ENCODE measurements at places on chromosomes 1 and 21.

GRCh38 chr1:118317842-118318614, 133.0 kb upstream of the SPAG17 start:
- no peak for DNase-seq

DNA sequence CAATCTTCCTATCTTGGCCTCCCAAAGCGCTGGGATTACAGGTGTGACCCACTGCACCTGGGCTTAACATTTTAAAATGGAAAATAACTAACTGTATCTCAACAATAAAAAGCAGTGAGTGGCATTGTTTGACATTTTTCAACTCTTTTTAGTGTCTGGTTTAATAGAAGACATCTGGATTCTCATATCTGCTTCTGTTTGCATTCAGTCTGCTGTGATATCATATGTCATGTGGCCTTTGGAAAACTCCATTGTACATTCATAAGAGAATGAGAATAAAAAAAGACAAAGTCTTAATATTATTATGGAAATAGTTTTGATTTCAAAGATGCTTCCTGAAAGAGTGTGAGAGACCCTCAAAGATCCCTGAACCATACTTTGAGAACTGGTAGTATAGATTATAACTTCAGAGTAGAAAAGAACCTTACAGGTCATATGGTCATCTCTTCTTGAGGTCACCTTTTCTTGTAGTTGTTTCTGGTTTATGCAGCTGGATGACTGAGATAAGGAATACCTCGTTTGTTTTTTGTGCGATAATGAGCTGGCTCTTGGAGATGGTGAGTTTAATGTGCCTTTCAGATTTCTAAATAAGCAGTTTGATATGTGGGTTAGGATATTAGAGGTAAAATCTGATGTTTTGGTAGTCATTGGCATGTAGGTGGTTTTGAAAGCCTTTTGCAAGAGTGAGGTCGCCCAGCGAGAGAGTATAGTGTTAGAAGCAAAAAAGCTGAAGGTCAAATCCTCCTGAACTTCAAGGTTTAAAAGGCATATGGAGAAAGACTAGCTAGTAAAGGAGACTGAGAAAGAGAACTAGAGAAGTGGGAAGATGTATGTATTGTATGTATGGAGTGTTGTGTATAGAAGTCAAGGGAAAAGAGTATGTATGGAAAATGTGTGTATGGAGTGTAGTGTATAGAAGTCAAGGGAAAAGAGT, 17.2 kb downstream of the CEP350 start:
- no peak for DNase-seq

- DNase-seq: no peak
Observed at GRCh38 chr1:40773748-40774265, 9.8 kb upstream of the KCNQ4 start.

DNA sequence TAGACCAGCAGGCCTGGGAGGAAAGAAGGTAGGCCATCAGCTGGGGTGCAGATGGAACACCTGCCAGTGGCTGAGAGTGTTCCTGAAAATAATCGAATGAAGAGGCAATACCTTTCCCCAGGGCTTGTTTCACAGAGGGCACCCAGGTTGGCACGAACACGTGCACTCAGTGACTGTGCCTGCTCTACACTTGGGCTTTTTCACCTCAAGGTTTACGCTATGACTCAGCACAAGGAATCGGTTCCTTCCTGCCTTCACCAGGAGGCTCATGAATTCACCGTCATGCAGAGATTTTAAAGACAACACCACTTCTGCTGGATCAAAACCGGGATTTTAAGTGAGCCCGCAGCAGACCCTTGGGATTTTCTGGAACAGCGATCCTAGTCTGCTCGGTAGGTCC, 118.5 kb upstream of the ADAR start:
- no peak for DNase-seq

- DNase-seq: no peak
Observed at GRCh38 chr1:101116006-101116405, 90.4 kb upstream of the DPH5 start.

- no peak for DNase-seq
Observed at GRCh38 chr1:36715797-36716196, 233.1 kb upstream of the CSF3R start.

DNA sequence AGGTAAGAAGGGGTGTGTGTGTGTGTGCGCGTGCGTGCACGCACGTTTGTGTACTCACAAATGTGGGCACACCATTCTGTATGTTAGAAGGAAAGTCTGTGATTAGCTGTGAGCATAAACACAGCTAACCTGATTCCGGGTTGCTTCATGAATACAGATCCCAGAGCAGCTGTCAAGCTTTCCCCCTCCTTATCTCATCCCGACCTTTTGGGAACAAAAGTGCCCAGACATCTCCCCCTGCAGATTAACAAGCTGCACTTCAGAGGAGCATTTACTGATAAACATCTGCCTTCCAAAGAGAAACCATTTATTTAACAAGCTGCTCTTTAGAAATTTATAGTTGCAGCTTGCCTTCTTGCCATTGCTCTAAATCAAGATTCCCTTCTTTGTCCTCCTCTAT, 97.0 kb downstream of the MT1HL1 start:
- DNase-seq: no peak

DNA sequence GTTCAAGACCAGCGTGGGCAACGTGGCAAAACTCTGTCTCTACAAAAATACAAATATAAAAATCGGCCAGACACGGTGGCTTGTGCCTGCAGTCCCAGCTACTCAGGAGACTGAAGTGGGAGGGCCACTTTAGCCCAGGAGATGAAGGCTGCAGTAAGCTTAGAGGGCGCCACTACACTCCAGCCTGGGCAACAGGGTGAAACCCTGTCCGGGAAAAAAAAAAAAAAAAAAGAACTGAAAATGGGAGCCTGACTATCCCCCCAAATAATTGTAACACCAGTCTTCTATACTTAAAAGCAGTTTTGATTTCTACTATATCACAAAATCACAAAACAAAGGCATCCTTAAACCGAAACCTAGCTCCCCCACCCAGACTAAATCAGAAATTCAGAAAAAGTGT, 60.3 kb downstream of the CDC42BPA start:
- DNase-seq: peak; percentile 40

DNA sequence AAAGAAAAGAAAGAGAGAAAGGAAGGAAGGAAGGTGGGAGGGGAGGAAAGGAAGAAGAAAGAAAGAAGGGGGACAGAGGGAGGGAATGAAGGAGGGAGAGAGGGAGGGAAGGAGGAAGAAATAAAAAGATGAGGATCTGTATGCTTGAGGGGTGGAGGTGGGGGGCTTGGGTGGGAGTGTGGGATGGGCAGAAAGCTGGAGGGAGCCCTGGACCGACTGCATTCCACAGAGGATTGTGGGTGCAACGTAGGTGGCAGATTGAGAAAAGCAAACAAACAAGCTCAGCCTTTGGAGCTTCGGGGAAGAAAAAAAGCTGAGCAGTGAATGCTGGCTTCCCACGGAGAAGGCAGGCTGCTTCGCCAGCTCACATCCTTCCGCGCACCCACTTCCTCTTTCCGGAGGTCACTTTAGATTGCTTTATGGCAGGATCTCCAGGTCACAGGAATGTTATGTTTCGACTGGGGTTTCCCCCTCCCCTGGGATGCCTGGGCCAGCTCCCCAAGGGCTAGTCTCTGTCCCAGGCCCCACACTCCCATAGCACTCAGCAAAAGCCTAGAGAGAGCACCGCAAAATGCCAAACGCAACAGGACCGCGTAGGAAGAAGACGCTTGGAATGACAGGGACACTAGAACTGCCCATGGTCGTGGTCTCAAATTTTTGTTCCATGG, 20.7 kb upstream of the LGALS8 start:
- peak; percentile 41 for DNase-seq

GRCh38 chr1:203692565-203693470, 66.2 kb downstream of the ATP2B4 start:
- DNase-seq: peak; percentile 81

DNA sequence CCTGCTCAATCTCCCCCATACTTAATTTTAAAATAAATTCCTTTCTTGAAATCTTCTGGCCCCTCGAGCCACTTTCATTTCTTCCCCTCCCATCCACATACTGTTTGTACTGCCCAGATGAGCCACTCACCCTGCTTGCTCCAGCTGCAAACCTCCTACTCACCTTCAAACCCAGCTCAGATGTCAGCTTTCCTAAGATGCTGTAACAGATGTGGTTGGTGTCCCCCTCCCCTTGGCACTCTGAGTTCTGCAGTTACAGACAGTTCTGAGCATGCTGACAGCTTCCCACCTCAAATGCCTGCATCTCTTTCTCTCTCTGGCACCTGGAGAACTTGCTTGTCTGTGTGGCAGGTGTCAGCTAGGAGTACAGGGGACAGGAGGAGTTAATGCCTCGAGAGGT, 106.7 kb downstream of the PTPRU start:
- no peak for DNase-seq

DNA sequence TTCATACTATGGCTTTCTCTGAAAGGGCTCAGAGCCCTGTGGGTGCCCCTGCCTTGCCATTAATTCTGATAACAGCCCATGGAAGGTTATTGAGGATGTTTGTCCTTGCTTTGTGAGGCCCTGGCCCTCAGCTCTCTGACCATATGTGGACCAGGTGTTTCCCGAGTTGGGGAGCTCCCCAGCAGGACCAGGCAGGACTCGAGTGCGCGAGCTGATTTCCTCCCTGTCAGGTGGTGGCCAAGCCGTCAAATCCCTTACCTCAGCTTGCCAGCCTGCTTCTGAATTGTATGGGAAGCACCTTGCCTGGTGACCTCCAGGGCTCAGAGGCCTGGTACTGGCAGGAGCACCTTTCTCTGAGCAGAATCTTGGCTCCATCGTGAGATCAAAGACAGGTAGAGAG, 17.9 kb upstream of the SDE2 start:
- DNase-seq: no peak

DNA sequence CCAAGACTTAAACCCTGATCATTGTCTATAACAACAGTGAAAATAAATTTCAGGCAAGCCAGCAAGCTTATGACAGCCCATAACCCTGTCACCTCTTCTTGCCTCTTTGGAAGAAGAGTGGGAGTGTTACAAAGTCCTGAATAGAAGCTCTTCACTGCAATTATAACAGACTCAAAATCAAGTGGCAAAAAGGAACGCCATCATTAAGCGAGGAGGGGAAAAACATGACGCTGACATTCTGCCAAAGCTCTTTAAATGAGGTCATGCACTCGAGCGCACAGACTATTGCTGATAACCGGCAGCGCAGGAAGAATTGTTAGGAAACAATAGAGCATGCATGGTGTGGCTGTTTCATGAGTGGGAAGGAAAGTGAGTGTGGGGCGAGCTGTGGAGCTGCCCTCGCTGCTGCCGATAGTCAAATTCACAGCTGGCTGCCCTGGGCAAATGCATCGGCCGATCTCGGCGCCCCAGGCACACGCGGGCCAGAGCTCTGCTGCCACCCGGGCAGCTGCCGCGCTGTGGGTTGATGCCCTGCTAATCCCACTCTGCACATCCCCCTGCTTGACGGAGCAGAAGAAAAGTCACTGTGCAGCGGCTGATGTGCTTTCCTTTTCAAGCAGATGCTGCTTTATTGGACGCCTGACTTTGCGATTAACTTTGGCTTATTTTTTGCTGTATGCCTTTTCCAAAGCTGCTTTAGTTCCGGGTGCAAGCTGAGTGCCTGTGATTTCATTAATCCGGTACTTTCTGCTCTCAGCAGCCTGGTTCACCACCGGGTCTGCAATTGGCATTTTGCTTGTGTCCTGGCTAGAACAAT, 102.4 kb upstream of the ST6GALNAC5 start:
- DNase-seq: no peak

GRCh38 chr1:13661539-13661938, 38.4 kb upstream of the PRDM2 start:
- DNase-seq: peak; percentile 2

DNA sequence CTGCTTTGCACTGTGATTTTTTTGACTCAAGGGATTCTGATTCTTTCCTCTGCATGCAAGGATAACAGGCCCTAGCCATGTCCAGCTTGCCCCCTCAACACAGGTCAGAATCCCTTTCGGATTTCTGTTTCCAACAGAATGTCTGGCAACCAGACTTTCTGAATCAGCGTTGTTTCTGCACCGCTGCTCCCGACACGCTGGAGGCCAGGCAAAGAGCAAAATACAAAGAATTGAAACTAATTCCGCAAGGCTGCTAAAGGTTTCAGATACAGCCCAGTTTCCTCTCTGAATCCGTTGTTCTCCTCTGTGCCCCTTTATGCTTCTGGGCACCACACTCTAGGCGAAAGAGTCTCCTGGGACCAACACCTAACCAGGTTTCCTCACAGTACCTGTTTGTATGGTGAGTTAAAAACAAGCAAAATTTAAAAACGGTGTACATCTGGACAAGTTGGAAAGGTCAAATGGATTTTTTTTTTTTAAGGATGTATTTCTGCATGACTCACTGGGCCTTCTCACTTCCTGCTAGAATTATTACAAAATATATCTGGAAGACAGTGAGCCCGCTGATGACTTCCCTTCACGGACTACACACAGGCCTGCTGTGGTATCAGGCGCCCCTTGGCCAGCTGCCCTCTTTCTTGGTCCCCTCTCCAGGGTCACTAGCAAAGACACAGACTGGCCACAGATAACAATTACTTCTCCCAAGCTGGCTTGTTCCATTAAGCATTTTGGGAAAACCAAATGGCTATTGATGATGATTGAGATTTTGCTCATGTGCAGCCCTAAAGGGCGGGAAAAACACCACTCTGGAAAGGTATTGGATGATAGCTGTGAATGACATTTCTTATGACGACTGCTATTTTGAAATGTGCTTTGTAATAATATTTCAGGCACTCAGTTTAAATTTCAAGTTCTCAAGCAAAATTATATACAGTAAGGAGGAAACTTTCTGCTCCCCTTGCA, 118.3 kb downstream of the TGFB2 start:
- DNase-seq: peak; percentile 55

DNA sequence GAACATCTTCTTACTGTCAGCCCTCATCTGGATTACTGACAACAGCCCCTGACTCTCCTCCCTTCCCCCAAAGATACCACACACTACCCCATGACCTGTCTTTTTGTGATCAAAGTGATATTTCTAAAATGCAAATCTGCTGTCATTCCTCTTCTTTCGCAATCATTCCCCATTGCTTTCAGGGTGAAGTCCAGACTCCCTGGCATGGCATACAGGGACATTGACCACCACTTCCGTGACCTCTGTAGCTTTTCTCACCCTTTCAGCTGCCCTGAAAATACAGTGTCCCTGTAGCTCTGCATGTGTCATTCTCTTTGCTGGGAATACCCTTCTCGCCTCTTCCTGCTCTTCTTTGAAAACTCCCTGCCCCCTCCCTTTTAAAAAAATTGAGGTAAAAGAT, 4.1 kb downstream of the SERINC2 start:
- DNase-seq: no peak

Measured in ACHN (cell line).